ENCODE measurements at places on chromosomes 13 and 19.
A peak's percentile ranks its signal among the peaks of the same experiment; 100 is the strongest.

GRCh38 chr13:113061271-113061625 lies 44.3 kb upstream of the F7 start:
- DNase-seq: no peak

GRCh38 chr13:67574320-67575233 lies 344.4 kb upstream of the PCDH9 start:
- DNase-seq: no peak

DNA sequence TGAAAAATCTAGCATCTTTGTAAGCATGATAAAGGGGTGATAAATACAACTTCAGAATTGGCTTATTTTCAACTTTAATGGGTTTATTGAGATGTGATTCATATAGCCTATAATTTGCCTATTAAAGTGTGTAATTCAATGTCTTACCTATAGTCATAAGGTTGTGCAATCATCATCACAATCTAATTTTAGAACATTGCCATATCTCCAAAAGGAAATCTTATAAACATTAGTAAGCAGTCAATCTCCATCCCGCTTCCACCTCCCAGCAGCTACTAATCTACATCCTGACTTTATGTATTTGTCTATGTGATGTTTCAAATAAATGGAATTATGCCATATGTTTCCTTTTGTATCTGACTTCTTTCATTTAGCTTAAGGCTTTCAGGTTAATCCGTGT lies 145.2 kb upstream of the KLHL1 start:
- DNase-seq: no peak

DNA sequence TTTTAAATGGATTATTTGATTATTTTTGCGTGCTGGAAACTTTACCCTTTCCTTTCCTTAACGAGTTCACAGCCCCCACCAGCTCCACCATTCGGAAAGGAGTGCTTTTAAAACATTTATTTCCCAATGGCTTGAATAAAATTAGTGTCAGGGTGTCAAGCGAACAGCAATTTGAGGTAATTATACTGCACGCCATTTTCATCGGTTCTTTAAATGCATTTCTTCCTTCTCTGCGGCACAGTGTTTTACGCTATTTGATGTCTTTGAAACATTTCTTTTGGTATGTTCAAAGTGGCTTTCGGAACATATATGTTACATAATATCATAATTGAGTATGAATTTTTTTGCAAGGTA lies 309 bp upstream of the SLITRK1 start:
- no peak for DNase-seq

DNA sequence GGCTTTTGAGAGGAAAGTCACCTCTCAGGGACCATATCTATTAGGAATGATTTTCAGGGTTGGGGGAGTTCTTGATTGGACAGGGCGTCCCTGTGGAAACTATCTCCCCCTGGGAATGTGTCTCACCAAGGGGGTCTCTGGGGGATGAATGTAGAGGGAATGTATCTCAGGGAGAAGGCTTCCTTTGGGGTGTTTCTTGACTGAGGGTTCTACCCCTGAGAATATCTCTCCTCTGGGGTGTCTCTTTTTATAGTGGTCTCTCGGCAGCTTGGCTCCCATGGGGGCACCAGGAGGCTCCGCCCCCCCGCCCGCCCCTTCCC lies 1.0 kb downstream of the RTBDN start:
- DNase-seq: no peak

DNA sequence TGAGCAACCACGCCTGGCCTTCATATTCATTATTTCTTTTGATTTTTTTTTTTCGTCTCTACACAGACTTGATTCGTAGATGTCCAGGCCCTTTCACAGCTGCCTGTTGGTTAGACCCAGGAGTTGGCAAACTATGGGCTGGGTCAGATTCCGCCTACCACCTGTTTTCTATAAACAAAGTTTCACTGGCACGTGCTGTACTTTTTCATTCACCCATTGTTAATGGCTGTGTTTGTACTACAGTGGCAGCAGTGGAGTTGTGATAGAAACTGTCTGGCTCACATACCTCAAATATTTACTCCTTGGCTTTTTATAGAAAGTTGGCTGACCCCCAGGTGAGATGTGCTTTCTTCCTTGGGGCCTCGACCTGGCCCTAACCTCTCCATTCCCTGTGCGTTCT lies 72.9 kb upstream of the TEX29 start:
- peak; percentile 65 for DNase-seq

DNA sequence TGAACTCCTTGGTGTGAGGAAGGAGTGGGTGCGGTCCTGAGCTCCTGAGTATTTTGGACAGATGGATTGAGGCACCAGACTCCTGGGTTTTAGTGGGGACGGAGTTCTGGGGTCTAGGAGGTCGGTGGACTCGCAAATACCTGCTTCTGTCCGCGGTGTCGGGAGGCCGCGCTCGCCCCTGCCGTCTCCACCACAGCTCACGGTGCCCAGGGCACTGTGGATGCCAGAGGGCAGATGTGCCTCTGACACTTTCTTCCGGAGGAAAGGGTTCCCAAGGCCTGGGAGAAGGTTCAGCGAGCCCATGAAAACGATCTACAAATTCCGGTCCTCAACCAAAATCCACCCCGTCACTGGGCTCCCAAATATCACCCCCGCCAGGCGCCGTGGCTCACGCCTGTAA lies 3.3 kb downstream of the TULP2 start:
- no peak for DNase-seq

GRCh38 chr19:10908380-10908960 lies 20.0 kb downstream of the YIPF2 start:
- no peak for DNase-seq

DNA sequence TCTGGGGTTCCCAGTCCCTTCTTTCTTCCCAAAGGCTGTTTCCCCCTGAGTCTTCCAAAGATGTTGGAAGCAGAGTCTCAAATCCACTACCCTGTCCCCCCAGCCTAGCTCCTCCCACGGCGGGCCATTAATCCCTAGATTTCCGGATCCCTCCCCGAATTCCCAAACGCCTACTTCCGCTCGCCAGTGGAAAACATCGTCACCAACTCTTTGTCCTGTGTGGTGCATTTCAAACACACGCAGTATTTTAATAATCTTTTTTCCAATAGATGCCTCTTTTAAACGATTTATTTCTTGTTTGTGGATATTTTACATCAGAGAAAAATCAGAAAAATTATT lies 610 bp downstream of the ZNF791 start:
- DNase-seq: peak; percentile 58

- no peak for DNase-seq
Measured at GRCh38 chr19:869245-870177, 10.0 kb downstream of the CFD start.

DNA sequence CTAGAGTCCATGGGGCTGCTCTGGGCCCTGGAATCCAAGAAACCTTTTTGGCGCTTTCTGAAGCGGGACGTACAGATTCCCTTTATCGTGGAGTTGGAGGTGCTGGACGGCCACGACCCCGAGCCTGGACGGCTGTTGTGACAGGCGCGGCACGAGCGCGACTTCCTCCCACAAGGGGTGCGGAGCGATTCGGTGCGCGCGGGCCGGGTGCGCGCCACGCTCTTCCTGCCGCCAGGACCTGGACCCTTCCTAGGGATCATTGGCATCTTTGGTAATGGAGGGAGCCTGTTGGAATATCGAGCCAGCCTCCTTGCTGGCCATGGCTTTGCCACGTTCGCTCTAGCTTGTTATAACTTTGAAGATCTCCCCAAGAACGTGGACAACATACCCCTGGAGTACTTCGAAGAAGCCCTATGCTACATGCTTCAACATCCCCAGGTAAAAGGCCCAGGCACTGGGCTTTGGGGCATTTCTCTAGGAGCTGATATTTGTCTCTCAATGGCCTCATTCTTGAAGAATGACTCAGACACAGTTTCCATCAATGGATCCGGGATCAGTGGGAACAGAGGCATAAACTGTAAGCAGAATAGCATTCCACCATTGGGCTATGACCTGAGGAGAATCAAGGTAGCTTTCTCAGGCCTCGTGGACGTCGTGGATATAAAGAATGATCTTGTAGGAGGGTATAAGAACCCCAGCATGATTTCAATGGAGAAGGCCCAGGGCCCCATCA lies 3.5 kb upstream of the ZFP82 start:
- no peak for DNase-seq

- no peak for DNase-seq
Measured at GRCh38 chr13:42405665-42406390, 133.9 kb downstream of the AKAP11 start.

- DNase-seq: no peak
Measured at GRCh38 chr13:114257014-114257413, 22.3 kb downstream of the CDC16 start.

DNA sequence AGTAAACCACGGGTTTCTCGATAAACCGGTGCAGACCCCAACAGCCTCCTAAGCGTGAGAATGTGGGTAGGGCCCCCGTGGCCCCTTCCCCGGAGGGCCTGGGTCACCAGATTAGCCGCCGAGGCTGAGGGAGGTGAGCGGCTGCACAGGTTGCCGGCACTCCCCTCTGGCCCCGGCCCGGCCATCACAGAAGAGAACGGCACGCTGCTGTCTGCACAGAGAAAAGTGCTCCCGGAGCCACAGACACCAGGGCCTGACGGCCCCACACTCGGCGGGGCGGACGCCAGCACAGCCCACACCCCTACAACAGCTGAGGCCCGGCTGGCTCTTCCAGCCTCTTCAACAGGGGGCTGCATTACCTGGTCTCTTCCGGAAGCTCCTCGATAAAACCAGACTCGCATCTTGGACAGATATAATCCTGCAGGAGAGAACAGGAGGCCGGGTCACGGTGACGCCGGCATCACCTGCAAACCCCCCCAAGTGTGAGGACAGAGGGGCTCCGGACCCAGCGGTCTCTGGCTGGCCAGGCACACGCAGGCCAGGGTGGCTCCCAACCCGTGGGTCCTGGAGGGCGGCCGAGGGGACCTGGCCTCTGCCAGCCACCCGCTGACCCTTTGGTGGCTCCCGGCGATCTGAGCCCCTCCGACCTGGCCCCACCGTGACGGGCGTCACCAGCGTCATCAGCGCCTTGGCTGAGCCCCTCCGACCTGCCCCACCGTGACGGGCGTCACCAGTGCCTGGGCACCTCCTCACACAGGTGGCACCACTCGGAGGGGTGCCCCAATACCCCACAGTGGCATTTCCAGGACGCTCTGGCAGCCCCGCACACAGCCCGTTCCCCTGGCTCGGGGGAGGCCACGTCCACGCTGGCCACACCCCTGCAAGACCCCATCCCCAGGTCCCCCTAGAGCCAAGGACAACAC lies 10.3 kb downstream of the RNF126 start:
- DNase-seq: no peak

- no peak for DNase-seq
Measured at GRCh38 chr13:98536729-98537128, 40.2 kb downstream of the STK24 start.

- no peak for DNase-seq
Measured at GRCh38 chr19:50233308-50233910, 30.0 kb downstream of the MYH14 start.

GRCh38 chr13:39599012-39599411 lies 4.0 kb downstream of the LHFPL6 start:
- no peak for DNase-seq

GRCh38 chr13:112990783-112991182 lies 21.8 kb downstream of the MCF2L start:
- DNase-seq: peak; percentile 95

GRCh38 chr13:24557081-24557480 lies 44.5 kb upstream of the PARP4 start:
- no peak for DNase-seq

DNA sequence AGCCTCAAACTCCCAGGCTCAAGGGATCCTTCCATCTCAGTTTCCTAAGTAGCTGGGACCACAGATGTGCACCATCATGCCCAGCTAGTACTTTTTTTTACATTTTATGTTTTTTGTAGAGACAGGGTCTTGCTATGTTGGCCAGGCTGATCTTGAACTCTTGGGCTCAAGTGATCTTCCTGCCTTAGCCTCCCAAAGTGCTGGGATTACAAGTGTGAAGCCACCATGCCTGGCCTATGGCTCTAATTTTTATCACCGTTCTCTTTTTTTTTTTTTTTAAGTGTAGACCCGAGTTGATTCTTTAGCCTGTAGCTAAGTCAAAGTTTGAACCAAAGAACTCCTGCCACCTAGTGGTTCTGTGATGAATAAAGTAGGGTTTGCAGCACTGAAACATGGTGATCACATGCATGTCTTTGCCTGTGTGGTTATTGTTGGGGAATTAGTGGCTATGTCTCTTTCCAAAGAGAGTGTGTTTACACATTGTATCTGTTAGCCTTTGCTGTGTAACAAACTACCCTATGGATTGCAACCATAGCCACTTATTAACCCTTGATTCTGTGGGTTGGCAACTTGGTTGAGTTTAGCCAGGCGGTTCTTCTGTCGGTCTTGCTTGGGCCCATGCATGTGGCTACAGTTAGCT lies 11.6 kb downstream of the NFILZ start:
- no peak for DNase-seq

- no peak for DNase-seq
Measured at GRCh38 chr13:74077792-74078191, 56.4 kb downstream of the KLF12 start.

DNA sequence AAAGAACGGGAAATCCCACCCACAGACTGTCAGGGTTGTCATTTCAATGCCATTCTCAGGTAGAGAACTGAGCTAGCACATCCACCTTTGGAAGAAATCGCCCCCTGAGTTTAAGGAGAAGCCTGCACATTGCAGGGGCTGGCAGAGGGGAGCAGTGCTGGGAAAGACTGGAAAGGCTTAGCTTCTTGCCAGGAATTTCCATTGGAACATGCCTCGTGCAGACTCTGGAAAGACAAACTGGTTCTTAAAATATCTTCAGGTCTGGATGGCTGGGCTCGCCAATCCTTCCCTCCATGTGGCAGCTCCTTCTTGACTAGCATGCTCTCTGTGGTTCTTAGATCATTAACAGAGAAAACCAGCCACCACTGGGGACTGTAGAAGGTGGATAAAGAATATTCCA lies 414.1 kb downstream of the TSHZ3 start:
- DNase-seq: no peak
